Activated CD4-positive, alpha-beta T cell treated with anti-CD3 and anti-CD28 coated beads for 36 hours (primary cell): ENCODE measurements at places on chromosomes 6 and 20. TPM values are rescaled to one million over a fixed set of nuclear protein-coding genes. Genes with fewer than 3 reads are reported as not detected.

Gene BPIFB1
- not detected for total RNA-seq

Gene EDN1
- not detected for total RNA-seq

Gene RAB44
- not detected for total RNA-seq

Gene NOTCH4
- 0.69 TPM for total RNA-seq

Gene NHLRC1
- 0.16 TPM for total RNA-seq
